ENCODE measurements at places on chromosomes 2 and 18.

- no peak for DNase-seq
These were observed 158.4 kb downstream of the EN1 start for GRCh38 chr2:118689033-118689432.

- peak; percentile 81 for DNase-seq
These were observed 29.8 kb downstream of the TOGARAM2 start for GRCh38 chr2:29010946-29011345.

DNA sequence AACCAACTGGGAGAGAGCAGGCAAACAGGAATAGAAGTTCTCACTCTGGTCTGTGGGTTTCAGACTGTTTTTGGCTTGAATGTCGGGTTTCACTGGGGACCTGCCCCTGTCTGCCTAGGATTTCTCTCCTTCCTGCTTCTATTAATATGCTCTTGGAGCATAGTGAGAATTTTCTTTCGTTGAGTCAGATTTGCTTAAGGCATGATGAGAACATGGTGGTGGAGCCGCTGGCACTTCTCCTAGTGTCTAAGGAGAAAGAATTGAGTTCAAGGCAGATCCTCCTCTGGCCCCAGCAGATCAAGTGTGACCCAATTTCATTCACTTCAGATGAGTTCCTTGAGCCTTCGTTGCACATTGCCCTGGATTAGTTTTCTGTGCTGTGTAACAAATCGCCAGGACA, 103.9 kb upstream of the HS6ST1 start:
- DNase-seq, result no peak

- no peak for DNase-seq
These were observed 206.0 kb upstream of the SPRED2 start for GRCh38 chr2:65638443-65638842.

DNA sequence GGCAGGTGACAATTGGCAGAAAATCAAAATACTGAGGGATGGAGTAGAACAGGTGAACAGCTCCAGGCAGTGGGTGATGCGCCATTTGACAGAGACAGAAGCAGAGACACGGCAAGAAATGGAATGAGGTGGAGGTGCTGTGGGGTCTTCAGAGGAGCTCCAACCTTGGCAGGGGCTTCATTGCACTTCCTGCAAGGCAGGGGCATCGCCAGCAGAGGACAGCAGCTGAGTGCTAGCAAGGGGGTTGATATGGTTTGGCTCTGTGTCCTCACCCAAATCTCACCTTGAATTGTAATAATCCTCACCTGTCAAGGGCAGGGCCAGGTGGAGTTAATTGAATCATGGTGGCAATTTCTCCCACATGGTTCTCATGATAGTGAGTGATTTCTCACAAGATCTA, 42.8 kb downstream of the CCDC68 start:
- DNase-seq, result no peak

DNA sequence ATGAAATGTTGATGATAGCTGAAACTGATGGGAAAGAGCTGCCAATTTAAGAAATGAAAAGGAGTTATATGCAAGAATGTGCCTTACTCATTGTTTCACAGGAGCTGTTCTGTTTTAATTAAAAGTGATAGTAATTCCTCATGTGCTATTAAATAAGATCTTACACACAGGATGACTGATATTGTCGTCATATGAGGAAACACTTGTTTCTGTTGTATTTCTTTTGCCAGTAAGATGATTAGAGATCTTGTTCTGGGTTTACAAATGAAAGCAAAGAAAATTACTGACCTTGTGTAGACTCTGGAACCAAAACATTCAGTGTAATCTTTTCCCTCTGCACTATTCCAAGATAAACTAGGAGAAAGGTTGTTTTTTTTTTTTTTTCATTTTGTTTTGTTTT, 123.6 kb downstream of the MAP3K20 start:
- no peak for DNase-seq

- DNase-seq, result no peak
These were observed 36.8 kb downstream of the ACVR1 start for GRCh38 chr2:157839162-157839801.

GRCh38 chr2:136000502-136000901, 15.1 kb upstream of the DARS1 start:
- DNase-seq, result no peak

DNA sequence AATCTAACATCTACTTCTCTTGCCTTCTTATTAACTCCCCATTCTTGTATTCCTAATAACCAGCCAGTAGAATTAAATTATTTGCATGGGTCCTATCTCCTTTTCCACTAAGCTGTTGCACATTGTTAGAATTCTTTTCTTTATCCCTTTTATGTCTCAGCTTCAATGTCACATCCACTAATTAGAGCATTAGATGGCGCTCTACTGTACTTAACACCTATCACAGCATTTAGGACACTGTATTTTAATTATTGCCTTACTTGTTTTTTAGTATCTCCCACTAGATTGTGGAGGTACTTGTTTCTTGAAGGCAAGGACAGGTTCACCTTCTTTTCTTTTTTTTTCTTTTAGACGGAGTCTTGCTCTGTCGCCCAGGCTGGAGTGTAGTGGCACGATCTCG, 3.8 kb downstream of the LIPT1 start:
- DNase-seq, result no peak

- DNase-seq, result no peak
These were observed 389.4 kb downstream of the TSN start for GRCh38 chr2:122144884-122145283.
